ENCODE measurements at places on chromosomes 12 and 14.

- peak; percentile 67 for DNase-seq
Observed at GRCh38 chr12:117189725-117190209, 503 bp downstream of the FBXO21 start.

DNA sequence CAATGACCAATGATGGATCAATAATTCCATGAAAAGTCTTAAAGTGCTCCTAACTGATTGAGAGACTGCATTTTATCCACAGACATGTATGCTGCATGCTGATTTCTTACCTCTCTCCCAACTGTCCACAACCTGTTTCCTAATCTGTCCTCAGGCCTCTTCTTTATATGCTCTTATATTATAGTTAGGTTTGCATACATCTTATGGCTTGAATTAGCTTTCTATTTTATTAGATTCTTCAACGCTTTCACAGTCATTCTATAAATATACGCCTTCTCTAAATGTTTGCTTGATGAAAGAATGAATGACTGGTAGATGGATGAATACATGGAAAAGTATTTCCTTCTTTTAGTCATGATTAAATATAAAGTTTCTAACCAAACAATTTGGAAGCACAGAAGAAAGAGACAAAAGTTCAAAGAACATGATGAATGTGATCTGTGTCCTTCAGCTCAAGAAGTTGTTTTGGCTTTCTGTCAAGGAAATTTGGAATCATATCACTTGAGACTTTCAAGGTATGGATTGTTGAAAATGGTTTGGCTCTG lies 91.8 kb upstream of the NPAS3 start:
- no peak for DNase-seq

DNA sequence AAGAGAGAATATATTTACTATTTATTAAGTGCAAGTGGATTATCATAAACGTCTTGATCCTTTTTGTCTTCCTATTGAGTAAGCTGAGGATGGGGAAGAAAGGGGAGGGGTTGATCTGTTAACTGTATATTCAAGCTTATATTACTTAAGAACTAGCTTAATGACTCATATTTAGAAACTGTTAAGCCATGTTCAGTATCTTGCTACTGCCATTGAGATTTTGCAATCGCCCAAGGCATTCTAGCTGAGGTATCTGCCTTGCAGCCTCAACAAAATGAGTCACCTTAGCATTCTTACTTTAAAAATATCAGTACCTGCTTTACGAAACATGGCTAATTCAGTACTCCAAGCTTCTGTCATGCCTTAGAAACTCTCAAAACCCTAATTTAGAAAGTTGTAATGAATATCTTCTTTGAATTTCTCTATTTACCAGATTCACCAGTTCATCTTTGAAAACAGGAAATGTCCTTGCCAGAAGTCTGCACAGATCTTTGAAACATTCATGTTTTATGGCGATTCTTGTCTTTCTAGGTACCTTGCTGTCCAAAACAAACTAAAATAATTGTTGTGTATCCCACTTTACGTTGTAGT lies 76.1 kb downstream of the ALG10B start:
- no peak for DNase-seq

- DNase-seq = no peak
Observed at GRCh38 chr14:76708771-76709170, 52.5 kb upstream of the VASH1 start.

DNA sequence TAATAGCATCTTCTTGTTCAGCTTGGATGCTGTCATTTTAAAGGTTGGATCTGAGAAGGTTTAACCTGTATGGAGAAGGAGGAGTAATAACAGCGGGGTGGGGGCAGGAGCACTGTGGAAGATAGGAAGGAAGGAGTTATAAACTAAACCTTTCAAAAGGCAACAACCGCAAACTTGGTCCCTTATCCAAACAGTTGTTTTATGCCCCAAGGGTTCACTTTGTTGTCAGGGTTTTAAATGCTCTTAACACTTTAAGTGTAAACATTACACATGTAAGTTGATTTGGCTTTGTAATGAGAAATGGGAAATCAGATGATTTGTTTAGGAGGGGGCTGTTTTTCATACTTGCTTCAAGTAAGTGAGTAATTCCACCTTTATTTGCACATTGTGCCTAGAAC lies 3.0 kb downstream of the NPAS3 start:
- no peak for DNase-seq

GRCh38 chr12:26233631-26234030 lies 38.3 kb downstream of the SSPN start:
- no peak for DNase-seq

DNA sequence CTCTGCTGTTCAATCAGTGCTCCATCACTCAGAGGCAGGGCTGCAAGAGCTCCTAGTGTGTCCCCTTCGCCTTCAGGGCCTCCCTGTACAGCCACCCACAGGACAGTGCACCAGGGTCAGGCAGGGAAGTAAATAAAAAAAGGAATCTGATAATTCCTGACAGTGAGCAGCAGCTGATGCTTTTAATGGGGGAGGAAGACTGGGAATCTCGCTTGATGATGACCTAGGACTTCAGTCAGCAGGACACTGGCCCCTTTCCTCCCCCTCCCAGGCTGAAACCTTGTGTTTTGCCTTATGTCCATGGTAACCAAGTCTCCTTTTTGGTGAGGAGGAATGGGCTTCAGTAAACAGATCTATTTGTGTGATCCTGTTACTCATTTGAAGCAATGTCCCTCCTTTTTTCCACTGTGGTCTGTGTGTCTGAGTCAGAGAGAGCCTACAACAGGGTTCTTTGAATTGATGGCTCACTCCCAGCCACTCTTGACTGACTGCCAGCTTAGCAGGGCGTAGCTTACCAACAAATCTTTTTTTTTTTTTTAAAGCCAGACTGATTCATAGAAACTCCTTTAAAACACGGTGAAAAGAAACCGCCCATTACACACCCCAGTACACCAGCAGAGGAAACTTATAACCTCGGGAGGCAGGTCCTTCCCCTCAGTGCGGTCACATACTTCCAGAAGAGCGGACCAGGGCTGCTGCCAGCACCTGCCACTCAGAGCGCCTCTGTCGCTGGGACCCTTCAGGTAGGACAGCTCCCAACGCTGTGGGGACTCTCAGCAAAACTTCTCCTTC lies at the start of gene EMP1:
EMP1 (plus strand) TSS at position 597 of the 792 bp plus-strand sequence. CDS start 14,785 bp downstream, outside the sequence.
- DNase-seq = peak; percentile 89

GRCh38 chr14:106803379-106803778 lies 1277.0 kb downstream of the TMEM121 start:
- DNase-seq = no peak

- DNase-seq = no peak
Observed at GRCh38 chr14:71415404-71415690, 508.1 kb downstream of the PCNX1 start.

- no peak for DNase-seq
Observed at GRCh38 chr12:82124711-82125380, 233.3 kb downstream of the CCDC59 start.

GRCh38 chr12:52428121-52428520 lies 6.0 kb downstream of the KRT75 start:
- no peak for DNase-seq

DNA sequence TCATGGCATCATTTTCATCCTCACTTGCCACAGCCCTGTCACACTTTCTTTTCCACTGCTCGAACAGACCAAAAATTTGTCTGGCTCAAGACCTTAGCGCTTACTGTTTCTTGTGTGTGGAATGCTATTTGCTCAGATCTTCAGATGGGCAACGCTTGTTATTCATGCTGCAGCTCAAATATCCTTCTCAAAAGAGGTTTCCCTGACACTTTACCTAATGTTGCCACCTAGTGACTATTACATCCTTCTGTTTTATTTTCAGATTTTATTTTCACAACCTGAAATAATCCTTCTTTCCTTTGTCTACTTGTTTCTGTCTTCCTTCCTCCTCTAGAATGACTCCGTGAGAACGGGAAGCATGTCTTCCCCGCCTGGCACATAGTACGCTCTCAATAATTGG lies 5.6 kb downstream of the FBXO33 start:
- DNase-seq = no peak

DNA sequence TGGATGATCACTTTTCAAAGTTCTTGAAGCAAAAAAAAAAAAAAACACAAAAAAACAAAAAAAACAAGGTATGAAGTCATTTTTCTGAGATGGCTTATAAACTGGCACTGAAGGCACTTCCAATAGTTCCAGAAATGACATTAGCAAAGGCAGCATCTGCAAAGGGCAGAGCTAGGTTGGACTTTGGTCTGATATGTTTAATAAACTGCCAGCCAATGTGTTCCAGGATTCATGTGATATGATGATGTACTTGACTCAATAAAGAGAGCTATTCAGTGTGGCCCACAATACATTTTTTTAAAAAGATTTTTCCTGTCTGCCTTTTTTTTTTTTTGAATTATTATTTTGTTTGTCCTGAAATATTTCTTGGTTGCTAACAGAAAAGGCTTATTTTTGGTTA lies 79.6 kb downstream of the VRK1 start:
- no peak for DNase-seq

- no peak for DNase-seq
Observed at GRCh38 chr12:58901664-58902063, 18.6 kb downstream of the LRIG3 start.

DNA sequence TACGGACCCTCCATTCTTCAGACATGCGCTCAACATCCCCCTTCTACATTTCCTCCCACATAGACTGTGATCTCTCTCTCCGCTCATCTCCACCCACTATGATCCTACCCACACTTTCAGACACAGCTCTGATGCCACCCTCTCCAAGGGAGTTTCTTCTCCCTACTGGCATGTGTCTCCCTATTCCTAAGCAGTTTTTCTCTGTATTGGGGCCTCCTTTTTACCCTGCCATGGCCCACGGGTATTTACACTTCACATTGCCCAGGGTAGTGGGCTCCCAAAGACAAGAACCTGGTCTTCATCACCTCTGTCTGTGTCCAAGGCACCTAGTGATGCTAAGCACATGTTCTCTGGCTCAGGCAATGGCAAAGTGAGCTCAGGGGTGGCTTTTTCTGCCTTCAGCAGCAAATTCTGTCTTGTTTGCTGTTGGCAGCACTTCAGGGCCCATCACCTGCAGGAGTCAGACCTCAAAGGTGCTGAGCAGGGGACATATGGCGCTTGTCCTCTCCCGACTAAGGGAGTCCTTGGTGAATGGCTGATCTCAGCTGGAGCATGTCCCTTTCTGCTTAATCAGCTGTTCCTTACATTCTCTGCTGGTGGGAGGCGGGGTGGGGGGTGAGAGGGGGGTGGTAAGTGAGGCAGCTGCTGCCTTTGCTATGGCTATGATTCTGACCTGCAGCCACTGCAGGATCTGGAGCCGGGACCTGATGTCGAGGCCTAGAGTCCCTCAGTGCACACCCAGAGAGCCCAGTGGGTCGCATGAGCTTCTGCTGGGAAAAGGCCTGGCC lies 256.8 kb downstream of the PCNX1 start:
- DNase-seq = no peak

DNA sequence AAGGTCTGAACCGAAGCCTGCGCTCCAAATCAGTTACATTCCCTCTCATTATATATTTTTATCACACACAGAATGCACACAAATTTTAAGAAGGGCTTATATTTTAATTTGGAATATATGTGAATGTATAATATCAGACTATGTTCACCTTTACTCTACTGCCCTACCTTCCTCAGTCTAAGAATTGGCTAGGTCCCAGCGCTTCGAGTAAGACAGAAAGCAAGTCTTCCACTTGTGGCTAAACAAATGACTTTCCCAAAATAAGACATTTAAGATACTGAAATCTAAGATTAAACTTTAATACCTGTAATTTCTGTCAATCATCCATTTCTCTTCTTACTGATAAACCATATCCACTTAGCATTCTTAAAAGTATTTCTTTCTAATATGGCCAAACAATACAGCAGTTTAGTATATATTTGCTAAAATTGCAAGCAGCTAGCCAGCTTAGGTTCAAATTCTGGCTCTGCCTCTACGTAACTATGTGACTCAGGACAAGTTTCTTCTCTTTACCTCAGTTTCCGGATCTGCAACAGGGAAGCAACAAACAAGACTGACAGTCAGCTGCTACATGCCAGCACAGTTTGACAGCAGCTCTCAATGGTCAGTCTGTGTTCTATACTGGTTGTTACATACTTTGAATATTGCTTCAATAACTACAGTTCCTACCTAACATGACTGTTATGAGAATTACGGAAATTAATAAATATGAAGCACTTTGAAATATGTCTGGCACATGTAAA lies 2.0 kb downstream of the INTS13 start:
- DNase-seq = no peak

DNA sequence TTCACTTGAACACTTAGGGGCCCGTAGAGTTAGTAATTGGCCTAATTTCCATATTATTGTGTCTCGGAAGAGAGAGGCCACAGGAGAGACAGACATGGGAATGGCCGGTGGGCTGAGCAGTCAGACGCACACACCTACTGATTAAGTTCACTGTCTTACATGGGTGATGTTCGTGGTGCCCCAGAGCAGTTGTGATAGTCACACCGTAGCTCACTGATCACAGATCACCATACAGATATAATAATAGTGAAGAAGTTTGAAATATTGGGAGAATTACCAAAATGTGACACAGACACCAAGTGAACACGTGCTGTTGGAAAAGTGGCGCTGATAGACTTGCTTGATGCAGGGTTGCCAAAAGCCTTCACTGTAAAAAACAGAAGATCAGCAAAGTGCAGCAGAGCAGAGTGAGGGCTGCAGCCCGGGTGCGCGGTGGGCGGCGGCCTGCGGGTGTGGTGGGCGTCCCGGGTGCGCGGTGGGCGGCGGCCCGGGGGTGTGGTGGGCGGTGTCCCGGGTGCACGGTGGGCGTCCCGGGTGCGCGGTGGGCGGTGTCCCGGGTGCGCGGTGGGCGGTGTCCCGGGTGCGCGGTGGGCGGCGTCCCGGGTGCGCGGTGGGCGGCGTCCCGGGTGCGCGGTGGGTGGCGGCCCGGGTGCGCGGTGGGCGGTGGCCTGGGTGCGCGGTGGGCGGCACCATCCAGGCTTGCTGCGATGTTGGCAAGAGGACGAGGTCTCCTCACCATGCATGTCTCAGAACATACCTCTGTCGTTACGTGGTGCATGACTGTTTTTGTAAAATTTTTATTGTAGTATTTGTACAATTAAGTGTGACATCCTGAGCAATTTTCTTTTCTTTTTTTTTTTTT lies 34.3 kb upstream of the TEX22 start:
- no peak for DNase-seq

DNA sequence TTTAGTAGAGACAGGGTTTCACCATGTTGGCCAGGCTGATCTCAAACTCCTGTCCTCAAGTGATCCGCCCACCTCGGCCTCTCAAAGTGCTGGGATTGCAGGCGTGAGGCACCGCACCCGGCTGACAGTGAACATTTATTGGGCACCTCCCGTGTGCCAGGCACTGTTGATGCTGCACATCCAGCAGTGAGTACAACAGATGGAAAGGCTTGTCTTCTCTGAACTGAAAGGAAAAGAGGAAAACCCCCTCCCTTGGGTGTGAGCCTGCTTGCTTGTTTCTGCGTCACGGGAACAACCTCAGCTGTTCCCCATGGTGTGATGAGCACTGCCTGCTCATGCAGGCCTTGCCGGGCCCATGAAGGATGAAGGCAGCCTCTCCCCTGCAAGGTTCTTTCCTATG lies 39.5 kb downstream of the DGLUCY start:
- DNase-seq = no peak

- no peak for DNase-seq
Observed at GRCh38 chr12:113802966-113803758, 163.0 kb downstream of the RBM19 start.

- DNase-seq = no peak
Observed at GRCh38 chr14:75732888-75733287, 71.8 kb downstream of the TTLL5 start.
